ENCODE measurements at places on chromosomes 5 and 9. TPM values are rescaled to one million over a fixed set of nuclear protein-coding genes. Genes with fewer than 3 reads are reported as not detected.

- H3K36me3 ChIP-seq, result peaks cover 5% of the 10 kb centered on the region
- DNase-seq, result no peak
Measured at GRCh38 chr9:83698976-83699585, 8.7 kb downstream of the UBQLN1 start.

- no peak overlapping the region for H3K4me3 ChIP-seq
- no peaks in the 10 kb centered on the region for H3K27me3 ChIP-seq
- DNase-seq, result no peak
- H3K4me1 ChIP-seq, result peaks cover 10% of the 10 kb centered on the region
Measured at GRCh38 chr5:143084407-143084806, 314.2 kb downstream of the ARHGAP26 start.

- peaks cover 4% of the 10 kb centered on the region for H3K4me1 ChIP-seq
- peaks cover 19% of the 10 kb centered on the region for H3K27me3 ChIP-seq
- no peak for DNase-seq
- peak overlapping the region; percentile 59 for H3K4me3 ChIP-seq
- H3K27ac ChIP-seq, result no peak overlapping the region
Measured at GRCh38 chr9:22238809-22239684, 207.6 kb upstream of the DMRTA1 start.

- H3K36me3 ChIP-seq, result no peaks in the 10 kb centered on the region
- no peak for DNase-seq
- peaks cover 30% of the 10 kb centered on the region for H3K27me3 ChIP-seq
- peaks cover 5% of the 10 kb centered on the region for H3K4me1 ChIP-seq
- H3K4me3 ChIP-seq, result no peak overlapping the region
Measured at GRCh38 chr5:169812786-169813185, 167.5 kb downstream of the INSYN2B start.

DNA sequence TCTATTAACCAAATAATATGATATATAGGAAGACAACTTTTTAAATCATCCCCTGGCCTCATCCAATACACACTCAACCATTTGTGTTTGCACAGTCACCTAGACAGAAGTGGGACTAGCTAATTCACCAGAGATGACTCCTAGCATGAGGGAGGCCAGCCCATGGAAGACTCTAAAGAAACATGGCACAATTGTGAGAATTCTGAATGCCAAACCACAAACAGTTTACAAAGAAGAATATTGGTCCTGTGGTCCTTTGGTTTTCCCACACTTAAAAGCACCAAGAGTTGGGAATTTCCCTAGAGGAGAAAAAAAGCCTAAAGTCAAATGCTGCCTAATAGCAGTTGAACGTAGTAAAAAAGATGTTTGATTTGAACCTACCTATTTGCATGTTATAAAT lies 609.9 kb downstream of the ACTL7B start:
- H3K4me1 ChIP-seq, result peaks cover 5% of the 10 kb centered on the region
- no peak overlapping the region for H3K27ac ChIP-seq
- no peak overlapping the region for H3K4me3 ChIP-seq
- no peaks in the 10 kb centered on the region for H3K36me3 ChIP-seq

GRCh38 chr5:39700523-39700922 lies 275.7 kb upstream of the DAB2 start:
- no peak for DNase-seq
- no peak overlapping the region for H3K27ac ChIP-seq
- no peaks in the 10 kb centered on the region for H3K27me3 ChIP-seq
- H3K4me1 ChIP-seq, result peaks cover 5% of the 10 kb centered on the region

GRCh38 chr5:61327760-61328753 lies 4.0 kb upstream of the ZSWIM6 start:
- no peak for DNase-seq
- peak overlapping the region; percentile 85 for H3K27ac ChIP-seq
- no peaks in the 10 kb centered on the region for H3K36me3 ChIP-seq
- peaks cover 8% of the 10 kb centered on the region for H3K27me3 ChIP-seq

GRCh38 chr9:99128133-99128406 lies 23.2 kb downstream of the TGFBR1 start:
- H3K36me3 ChIP-seq, result peaks cover 22% of the 10 kb centered on the region
- no peak overlapping the region for H3K27ac ChIP-seq
- H3K27me3 ChIP-seq, result no peaks in the 10 kb centered on the region
- H3K4me3 ChIP-seq, result no peak overlapping the region
- H3K4me1 ChIP-seq, result peaks cover 13% of the 10 kb centered on the region

DNA sequence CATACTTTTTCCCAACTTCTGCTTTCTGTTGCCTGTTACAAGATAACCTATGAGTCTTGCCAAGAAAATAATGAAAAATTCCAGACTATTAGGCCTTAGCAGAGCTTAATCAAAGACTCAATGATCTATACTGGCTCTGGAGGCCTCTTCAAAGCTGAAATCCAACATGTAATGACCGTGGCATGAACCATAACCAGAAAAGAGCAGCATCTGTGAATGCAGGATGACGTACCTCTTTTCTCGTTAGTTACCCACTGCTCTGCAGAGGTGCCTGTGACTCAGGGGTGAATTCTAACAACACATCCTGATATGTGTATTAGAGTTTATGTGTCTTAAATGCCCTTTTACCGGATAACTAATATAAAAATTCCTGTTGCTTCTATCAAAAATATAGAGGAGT lies 645.4 kb downstream of the PRELID2 start:
- no peaks in the 10 kb centered on the region for H3K4me1 ChIP-seq
- no peak for DNase-seq
- H3K27me3 ChIP-seq, result no peaks in the 10 kb centered on the region
- H3K27ac ChIP-seq, result no peak overlapping the region

- no peaks in the 10 kb centered on the region for H3K36me3 ChIP-seq
- DNase-seq, result no peak
- peaks cover 14% of the 10 kb centered on the region for H3K4me1 ChIP-seq
- no peak overlapping the region for H3K27ac ChIP-seq
Measured at GRCh38 chr9:109852556-109852955, 72.6 kb downstream of the PALM2AKAP2 start.

- H3K4me3 ChIP-seq, result no peak overlapping the region
- H3K27me3 ChIP-seq, result peaks cover 54% of the 10 kb centered on the region
- peaks cover 26% of the 10 kb centered on the region for H3K4me1 ChIP-seq
- H3K36me3 ChIP-seq, result no peaks in the 10 kb centered on the region
- DNase-seq, result no peak
Measured at GRCh38 chr9:126609191-126609590, 4.5 kb upstream of the LMX1B start.

DNA sequence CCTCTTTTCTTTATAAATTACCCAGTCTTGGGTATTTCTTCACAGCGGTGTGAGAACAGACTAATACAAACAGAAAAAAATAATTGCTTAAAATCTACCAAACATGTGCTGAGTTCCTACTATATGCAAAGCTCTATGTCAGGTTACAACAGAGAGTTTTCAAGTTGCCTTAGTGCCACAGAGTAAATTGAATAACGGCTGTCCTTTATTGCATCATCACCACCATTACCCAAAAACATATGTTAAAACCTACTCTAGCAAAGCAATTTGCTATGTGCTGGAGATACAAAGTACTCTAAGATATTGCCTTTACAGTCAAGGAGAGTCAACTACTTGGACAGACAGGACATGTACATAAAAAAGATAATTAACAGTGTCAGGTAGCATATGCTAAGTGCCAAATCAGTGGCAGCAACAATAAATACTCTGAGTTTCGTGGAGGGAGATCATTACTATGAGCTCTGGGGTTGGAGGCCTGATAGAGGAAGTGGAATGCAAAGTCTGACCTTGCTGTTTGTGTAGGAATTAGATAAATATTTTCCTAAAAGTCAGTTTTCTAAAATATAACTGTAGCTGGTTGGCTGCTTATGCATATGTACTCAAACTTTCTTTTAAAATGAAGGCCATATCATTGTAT lies 1058.7 kb upstream of the WWC1 start:
- DNase-seq, result no peak
- H3K27ac ChIP-seq, result no peak overlapping the region
- peaks cover 7% of the 10 kb centered on the region for H3K4me1 ChIP-seq
- H3K27me3 ChIP-seq, result no peaks in the 10 kb centered on the region
- H3K4me3 ChIP-seq, result no peak overlapping the region

DNA sequence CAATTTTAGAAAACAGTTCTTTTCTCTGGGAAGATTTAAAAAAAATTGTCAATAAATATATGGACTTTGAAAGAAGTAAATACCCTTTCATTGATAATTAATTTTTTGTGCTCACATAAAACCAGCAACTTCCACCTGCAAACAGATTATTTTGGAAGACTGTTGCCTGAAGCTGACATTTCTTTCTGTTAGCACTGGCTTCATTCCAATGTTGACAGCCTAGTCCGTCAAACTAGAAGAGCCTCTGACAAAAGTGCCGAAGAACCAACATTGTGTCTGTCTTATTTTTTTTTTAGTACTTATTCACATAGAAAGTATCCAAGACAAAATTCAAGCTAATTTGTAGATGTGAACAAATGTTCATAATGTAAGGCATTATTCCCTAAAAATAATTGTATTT lies 108.6 kb upstream of the TMEM161B start:
- peaks cover 7% of the 10 kb centered on the region for H3K27me3 ChIP-seq
- H3K4me1 ChIP-seq, result peaks cover 4% of the 10 kb centered on the region
- no peaks in the 10 kb centered on the region for H3K36me3 ChIP-seq
- no peak overlapping the region for H3K27ac ChIP-seq

GRCh38 chr5:175691761-175692160 lies 33.9 kb downstream of the HRH2 start:
- no peak for DNase-seq
- no peak overlapping the region for H3K4me3 ChIP-seq
- H3K27me3 ChIP-seq, result peaks cover 30% of the 10 kb centered on the region
- H3K36me3 ChIP-seq, result no peaks in the 10 kb centered on the region
- H3K4me1 ChIP-seq, result peaks cover 3% of the 10 kb centered on the region

GRCh38 chr5:34519489-34520220 lies 136.5 kb upstream of the RAI14 start:
- DNase-seq, result no peak
- no peaks in the 10 kb centered on the region for H3K36me3 ChIP-seq
- no peak overlapping the region for H3K27ac ChIP-seq

- no peak overlapping the region for H3K4me3 ChIP-seq
- H3K27ac ChIP-seq, result no peak overlapping the region
- H3K4me1 ChIP-seq, result no peaks in the 10 kb centered on the region
- no peaks in the 10 kb centered on the region for H3K36me3 ChIP-seq
- peaks cover 39% of the 10 kb centered on the region for H3K27me3 ChIP-seq
- DNase-seq, result peak; percentile 84
Measured at GRCh38 chr9:124110307-124110915, 98.8 kb downstream of the LHX2 start.

DNA sequence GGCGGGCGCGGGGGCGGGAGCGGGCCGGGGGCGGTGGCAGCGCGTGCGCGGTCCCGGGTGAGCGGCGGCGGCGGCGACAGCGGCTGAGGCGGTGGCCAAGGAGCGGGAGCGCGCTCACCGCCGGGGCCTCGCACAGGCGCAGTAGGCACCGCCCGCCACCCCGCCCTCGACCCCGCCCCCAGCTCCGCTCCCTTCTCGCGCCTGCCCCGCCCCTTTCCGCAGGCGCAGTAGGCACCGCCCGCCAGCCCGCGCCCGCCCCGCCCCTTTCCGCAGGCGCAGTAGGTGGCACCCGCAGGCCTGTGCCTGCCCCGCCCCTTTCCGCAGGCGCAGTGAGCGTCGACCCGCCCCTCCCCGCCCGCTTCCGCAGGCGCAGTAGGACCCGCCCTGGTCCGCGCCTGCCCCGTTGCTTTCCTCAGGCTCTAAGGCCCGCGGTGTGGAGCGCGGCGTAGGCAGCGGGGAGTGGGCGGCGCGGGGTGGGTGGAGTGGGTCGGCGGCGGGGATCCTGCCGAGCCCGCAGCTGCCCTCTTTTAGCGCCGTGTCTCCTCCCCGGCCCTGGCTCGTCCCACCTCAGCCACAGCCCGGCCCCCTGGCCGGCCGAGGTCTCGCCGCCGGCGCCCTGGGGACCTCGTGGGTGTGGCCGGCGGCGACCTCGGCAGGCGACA lies at the start of gene CAMSAP1:
CAMSAP1 (minus strand) TSS at position 116 of the 662 bp plus-strand sequence. CDS start 387 bp downstream, outside the sequence.
- DNase-seq, result peak; percentile 98
- H3K4me1 ChIP-seq, result peaks cover 34% of the 10 kb centered on the region
- peak within 1 kb of the TSS; percentile 95 for H3K4me3 ChIP-seq
- H3K27me3 ChIP-seq, result no peaks in the 10 kb centered on the region
- H3K36me3 ChIP-seq, result peaks cover 46% of the 10 kb centered on the region

The PCDHB16 gene
- 6.9 TPM for total RNA-seq

The KCNMB1 gene
- total RNA-seq, result 0.12 TPM

The SLCO6A1 gene
- total RNA-seq, result 0.43 TPM

The TMEM174 gene
- not detected for total RNA-seq

The SYK gene
- 13.0 TPM for total RNA-seq

The OR1Q1 gene
- total RNA-seq, result not detected

Measured in type B pancreatic cell (in vitro differentiated cells).